ENCODE measurements at places on chromosomes 4 and X. TPM values are rescaled to one million over a fixed set of nuclear protein-coding genes. Genes with fewer than 3 reads are reported as not detected.

The PTPN13 gene
- total RNA-seq: 10.5 TPM

The RTL9 gene
- 0.80 TPM for total RNA-seq

The TMEM154 gene
- 0.66 TPM for total RNA-seq

The GRID2 gene
- total RNA-seq: 0.62 TPM

The GABRE gene
- 38.8 TPM for total RNA-seq

The SGMS2 gene
- 14.8 TPM for total RNA-seq

GRCh38 chrX:88425739-88426138 is 321.3 kb upstream of the CPXCR1 start:
- H3K4me1 ChIP-seq: no peaks in the 10 kb centered on the region
- peak; percentile 10 for DNase-seq
- H3K4me3 ChIP-seq: no peak overlapping the region
- no peak overlapping the region for H3K27ac ChIP-seq
- no peaks in the 10 kb centered on the region for H3K36me3 ChIP-seq

- no peaks in the 10 kb centered on the region for H3K4me1 ChIP-seq
- no peaks in the 10 kb centered on the region for H3K36me3 ChIP-seq
- no peak overlapping the region for H3K4me3 ChIP-seq
- DNase-seq: no peak
- H3K27ac ChIP-seq: no peak overlapping the region
Observed at GRCh38 chr4:74715706-74716435, 78.5 kb downstream of the BTC start.

GRCh38 chrX:153599192-153600031 is 473 bp upstream of the CCNQ start:
- H3K4me1 ChIP-seq: peaks cover 12% of the 10 kb centered on the region
- peak overlapping the region; percentile 29 for H3K27ac ChIP-seq
- H3K27me3 ChIP-seq: peaks cover 4% of the 10 kb centered on the region
- peaks cover 6% of the 10 kb centered on the region for H3K36me3 ChIP-seq

DNA sequence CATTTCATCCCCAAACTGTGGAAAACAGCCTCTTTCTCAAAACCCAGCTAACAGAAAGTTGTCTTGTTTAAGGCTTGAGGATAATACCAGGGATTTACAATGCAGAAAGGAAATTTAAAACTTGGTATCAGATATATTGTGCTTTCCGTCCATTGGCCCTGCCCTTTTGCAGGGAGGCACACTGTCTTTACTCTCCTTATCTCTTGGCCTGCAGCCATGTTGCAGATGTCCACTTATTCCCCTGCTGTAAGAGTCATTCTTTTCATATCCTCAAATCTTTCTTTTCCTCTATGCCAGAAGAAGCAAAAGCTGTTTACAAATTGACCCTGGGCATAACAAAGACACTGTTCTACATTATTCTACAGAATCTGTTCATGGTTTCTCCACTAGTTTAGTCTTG is 75.6 kb upstream of the DYNLT3 start:
- DNase-seq: no peak
- H3K36me3 ChIP-seq: no peaks in the 10 kb centered on the region
- H3K4me3 ChIP-seq: no peak overlapping the region
- H3K4me1 ChIP-seq: no peaks in the 10 kb centered on the region
- no peaks in the 10 kb centered on the region for H3K27me3 ChIP-seq

DNA sequence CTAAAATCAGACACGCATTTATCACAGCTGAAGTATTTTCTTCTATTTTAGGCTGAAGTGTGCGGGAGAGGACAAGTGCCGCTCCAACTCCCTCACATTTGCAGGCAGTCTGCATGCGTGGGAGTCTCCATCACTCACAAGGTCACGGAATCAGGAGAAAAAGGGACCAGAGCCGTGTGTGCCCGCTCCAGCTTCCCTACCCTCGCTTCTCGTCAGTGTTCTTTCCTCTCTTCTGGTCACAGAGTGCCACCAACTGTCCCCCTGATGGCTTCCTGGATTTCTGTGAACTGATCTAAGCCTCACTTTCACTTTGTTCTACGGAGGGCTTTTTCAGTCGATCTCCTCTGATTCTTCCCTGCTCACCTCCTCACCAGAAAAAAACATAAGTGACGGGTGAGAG is 407.4 kb upstream of the AADAT start:
- no peak overlapping the region for H3K4me3 ChIP-seq
- no peaks in the 10 kb centered on the region for H3K36me3 ChIP-seq
- H3K27ac ChIP-seq: no peak overlapping the region

GRCh38 chr4:182874797-182875345 is 42.3 kb downstream of the DCTD start:
- H3K27ac ChIP-seq: no peak overlapping the region
- no peak overlapping the region for H3K4me3 ChIP-seq
- no peak for DNase-seq
- peaks cover 19% of the 10 kb centered on the region for H3K4me1 ChIP-seq
- H3K36me3 ChIP-seq: no peaks in the 10 kb centered on the region
- no peaks in the 10 kb centered on the region for H3K27me3 ChIP-seq

DNA sequence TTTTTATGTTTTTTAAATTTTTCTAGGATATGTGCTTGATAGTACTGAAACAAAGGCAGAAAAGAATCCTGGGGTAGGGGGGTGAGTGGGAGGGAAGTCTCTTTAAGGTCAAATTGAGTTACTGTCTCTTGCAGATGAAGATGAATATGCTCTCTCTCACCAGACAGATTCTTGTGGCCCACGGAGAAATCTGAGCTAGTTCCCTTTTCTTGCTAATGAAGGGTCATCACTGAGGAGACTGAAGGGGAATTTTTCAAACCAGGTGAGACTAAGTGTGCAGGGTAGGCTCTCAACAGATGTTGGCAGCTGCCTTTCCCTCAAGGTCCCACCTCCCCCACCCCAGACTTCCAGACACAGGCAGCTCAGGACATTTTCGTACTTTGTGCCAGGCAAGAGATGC is 21.5 kb downstream of the FAM9C start:
- H3K36me3 ChIP-seq: no peaks in the 10 kb centered on the region
- no peak overlapping the region for H3K27ac ChIP-seq
- H3K4me1 ChIP-seq: peaks cover 2% of the 10 kb centered on the region
- no peak overlapping the region for H3K4me3 ChIP-seq
- peaks cover 19% of the 10 kb centered on the region for H3K27me3 ChIP-seq

DNA sequence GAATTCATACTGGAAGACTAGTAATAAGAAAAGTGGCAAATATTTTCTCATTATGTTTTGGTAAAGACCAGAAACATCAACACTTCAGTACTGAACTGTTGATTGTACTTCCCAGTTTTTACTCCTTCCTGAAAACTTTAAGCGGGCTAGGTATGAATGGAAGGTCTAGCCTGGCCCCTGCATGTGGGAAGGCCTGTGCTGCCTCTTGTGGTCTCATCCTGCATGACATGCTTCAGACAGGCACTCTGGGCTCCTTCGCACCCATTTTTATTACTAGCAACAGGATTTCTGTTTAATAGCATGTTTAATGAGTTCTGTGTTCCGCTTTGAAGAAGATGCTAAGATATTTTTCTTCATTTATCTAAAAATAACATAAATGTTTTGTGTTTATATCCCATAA is 279.1 kb downstream of the ANK2 start:
- H3K36me3 ChIP-seq: peaks cover 24% of the 10 kb centered on the region
- no peak overlapping the region for H3K4me3 ChIP-seq
- no peak for DNase-seq
- H3K27me3 ChIP-seq: no peaks in the 10 kb centered on the region
- no peak overlapping the region for H3K27ac ChIP-seq
- no peaks in the 10 kb centered on the region for H3K4me1 ChIP-seq

DNA sequence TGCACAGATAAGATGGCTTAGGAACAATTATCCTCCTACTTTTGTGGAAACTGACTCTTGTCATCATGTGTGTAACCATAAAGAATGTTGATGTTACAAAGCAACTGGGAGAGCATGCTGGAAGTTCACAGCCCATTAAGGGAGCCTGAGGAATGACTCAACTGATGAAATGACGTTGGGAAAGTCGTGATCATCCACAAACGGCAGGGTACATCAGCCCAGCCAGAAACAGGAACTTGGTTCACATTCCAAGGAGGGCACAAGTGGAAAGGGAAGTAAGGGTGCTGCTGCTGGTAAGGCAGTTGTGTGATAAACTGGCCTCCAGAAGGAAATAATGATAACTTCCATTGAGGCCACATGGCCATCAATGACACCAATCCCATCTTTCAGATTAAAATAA is 6.7 kb downstream of the TEC start:
- no peaks in the 10 kb centered on the region for H3K4me1 ChIP-seq
- no peak overlapping the region for H3K27ac ChIP-seq
- H3K27me3 ChIP-seq: no peaks in the 10 kb centered on the region
- peak; percentile 27 for DNase-seq

DNA sequence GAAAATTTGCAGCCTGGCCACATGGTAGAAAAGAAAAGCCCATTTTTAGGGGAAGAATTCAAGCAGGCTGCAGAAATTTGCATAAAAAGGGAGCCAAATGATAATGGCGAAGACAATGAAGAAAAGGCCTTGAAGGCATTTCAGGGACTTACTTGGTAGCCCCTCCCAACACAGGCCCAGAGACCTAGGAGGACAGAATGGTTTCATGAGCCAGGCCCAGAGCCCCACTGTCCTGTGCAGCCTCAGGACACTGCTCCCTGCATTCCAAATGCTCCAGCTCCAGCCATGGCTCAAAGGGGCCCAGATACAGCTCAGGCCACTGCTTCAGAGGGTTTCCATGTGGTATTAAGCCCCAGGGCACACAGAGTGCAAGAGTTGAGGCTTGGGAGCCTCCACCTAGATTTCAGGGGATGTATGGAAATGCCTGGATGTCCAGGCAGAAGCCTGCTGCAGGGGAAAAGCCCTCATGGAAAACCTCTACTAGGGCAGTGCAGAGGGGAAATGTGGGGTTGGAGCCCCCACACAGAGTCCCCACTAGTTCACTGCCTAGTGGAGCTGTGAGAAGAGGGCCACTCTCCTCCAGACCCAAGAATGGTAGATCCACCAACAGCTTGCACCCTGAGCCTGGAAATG is 271.7 kb upstream of the KLF3 start:
- no peak overlapping the region for H3K27ac ChIP-seq
- H3K36me3 ChIP-seq: no peaks in the 10 kb centered on the region
- no peaks in the 10 kb centered on the region for H3K27me3 ChIP-seq
- H3K4me1 ChIP-seq: peaks cover 2% of the 10 kb centered on the region
- DNase-seq: no peak
- H3K4me3 ChIP-seq: no peak overlapping the region

DNA sequence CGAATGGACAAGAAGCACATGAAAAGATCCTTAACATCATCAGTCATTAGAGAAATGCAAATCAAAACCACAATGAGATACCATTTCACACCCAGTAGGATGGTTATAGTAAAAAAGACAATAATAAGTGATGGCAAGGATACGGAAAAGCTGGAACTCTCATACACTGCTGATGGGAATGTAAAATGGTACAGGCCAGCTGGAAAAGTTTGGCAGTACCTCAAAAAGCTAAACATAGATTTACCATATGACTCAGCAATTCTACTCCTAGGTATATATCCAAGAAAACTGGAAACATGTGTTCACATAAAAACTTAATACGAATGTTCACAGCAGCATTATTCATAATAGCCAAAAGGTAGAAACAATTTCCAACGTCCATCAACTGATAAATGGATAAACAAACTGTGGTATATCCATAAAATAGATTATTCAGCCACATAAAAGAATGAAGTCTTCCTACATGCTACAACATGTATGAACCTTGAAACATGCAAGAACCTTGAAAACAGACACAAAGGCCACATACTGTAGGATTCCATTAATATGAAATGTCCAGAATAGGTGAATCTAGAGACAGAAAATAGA is 11.9 kb downstream of the RPS6KA3 start:
- peaks cover 11% of the 10 kb centered on the region for H3K27me3 ChIP-seq
- peaks cover 2% of the 10 kb centered on the region for H3K36me3 ChIP-seq
- H3K27ac ChIP-seq: no peak overlapping the region
- DNase-seq: no peak
- no peak overlapping the region for H3K4me3 ChIP-seq
- H3K4me1 ChIP-seq: no peaks in the 10 kb centered on the region

DNA sequence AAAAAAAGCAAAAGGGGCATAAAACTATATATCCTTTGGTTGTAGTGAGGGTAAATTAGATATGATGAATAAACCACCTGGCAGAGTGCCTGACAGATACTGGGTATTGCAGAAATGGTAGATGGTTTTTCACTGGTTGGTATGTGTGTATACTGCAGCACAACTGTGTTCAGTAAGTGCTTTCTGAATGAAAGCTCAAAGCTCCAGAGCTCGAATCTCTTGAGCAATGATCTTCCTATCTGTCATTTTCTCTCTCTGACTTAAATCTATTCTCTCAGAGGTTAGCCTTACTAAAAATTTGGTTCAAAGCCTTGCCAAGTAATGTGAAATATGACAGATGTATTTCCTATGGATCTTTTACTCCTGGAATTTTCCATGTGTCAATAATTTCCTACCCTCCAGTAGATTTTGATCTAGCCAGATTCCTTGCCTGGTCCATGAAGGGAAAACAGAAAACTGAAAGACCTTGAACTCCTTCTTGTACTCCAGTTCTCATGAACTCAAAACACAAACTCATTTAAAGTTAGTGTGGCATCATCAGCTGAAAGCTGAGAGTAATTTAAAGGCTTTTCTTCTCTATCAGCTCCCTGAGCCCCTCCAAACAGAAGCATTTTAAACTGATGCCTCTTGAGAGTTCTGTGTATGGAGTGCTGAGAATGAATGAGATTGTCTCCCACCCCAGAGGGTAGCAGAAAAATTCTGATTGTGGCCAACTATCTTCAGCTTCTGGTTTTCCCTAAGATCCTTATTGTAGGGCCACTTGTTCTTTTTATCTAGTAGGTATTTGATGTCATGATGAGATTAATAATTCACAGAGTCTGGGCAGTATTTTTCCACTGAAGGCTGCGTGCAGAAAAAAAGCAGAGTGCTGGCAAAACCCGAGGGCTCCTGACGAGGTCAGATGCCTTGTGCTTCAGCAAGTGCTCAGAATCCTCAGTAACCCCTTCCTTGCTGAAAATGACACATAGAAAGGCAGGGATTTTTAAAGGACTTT is 363.4 kb upstream of the BOD1L1 start:
- no peaks in the 10 kb centered on the region for H3K4me1 ChIP-seq
- no peaks in the 10 kb centered on the region for H3K27me3 ChIP-seq
- no peak overlapping the region for H3K4me3 ChIP-seq

DNA sequence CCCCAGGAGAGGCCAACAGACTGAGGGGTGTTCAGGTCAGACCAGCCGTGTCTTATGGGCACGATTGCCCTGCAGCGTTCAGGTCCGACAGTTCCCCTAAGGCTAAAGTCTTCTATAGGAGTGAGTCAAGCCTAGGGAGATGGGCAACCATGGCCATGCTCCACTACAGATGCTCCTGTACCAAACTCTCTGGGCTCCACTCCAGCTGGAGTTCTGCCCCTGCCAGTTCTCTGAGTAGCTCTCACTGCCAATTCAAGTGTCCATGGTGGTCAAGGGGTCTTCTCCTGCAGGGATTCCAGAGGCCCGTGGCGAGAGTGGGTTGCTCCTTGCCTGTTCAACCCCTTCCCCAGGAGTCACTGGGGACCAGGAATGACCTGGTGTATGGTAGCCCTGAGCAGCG is 38.2 kb downstream of the BEX3 start:
- H3K4me1 ChIP-seq: no peaks in the 10 kb centered on the region
- no peak overlapping the region for H3K27ac ChIP-seq
- H3K27me3 ChIP-seq: peaks cover 11% of the 10 kb centered on the region

DNA sequence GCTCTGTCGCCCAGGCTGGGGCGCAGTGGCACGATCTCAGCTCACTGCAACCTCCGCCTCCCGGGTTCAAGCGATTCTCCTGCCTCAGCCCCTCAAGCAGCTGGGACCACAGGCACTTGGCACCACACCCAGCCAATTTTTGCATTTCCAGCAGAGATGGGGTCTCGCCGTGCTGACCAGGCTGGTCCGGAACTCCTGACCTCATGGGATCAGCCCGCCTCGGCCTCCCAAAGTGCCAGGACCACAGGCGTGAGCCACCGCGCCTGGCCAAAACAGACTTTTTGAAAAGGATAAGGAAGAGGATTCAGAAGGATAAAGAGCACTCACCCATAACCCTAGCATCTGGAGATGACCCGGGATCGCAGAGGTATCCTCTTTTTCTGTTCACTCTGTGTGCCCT is 224.5 kb upstream of the AGTR2 start:
- H3K36me3 ChIP-seq: no peaks in the 10 kb centered on the region
- H3K27me3 ChIP-seq: peaks cover 57% of the 10 kb centered on the region
- DNase-seq: no peak
- no peak overlapping the region for H3K4me3 ChIP-seq
- peaks cover 2% of the 10 kb centered on the region for H3K4me1 ChIP-seq
- H3K27ac ChIP-seq: no peak overlapping the region
